ENCODE measurements at places on chromosomes 2 and 18. TPM values are rescaled to one million over a fixed set of nuclear protein-coding genes. Genes with fewer than 3 reads are reported as not detected.
A peak's percentile ranks its signal among the peaks of the same experiment; 100 is the strongest.

- no peak for DNase-seq
These were observed 10.2 kb downstream of the ALPG start for GRCh38 chr2:232416521-232417470.

GRCh38 chr2:21376864-21377263 lies 253.1 kb downstream of the TDRD15 start:
- DNase-seq = no peak

DNA sequence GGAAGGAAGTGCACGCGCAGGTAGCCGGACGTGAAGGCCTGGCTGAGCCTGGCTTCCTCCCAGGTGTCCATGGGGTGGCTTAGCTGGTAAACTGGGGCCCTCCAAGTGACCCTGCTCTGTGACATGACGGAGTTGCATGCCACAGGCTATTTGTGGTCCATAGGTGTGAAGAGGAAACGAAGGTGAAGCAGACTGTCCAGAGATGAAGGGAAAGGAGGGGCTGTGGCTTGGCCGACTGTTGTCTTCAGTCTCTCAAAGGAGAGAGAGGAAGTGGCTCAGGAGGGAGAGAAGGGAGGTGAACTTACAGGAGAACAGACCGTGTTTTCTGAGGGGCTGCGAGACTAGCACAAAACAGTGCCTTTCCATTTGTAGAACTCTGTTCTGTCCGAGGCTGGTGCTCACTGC lies 19.3 kb downstream of the INPP5D start:
- peak; percentile 70 for DNase-seq

DNA sequence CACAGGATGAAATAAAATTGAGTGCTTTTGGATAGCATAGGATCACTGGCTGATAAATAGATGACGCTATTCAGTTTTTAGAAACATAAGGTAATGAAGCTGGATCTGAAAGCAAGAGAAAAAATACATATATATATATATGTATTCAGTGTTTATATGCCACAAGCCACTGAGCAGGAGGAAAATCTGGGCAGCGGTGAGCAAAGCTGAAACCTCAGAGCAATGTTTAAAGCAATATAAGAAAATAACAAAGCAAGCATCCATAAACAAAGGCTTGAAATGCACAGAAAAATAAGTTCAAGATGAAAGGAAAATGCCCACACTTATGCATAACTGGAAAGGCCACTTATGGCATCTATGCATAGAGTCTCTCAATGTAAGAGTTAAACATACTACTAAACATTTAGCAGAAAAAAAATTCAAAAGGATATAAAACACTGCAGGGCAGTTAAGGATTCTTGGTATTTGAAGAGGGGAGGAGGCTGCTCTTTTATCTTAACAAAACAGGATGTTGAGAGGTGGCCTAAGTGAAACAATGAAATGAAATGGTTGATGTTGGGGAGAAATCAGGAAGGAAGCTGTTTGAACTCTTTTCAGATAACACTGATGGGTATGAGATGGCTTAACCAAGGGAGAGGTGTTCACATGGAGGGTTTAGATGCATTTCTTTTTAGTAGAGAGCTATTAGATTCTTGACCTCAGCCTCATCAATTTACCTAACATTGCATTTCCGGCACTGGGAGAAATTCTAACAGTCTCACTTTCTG lies 129.1 kb downstream of the ARHGAP15 start:
- DNase-seq = peak; percentile 61

GRCh38 chr2:183825710-183826109 lies 701.5 kb downstream of the NUP35 start:
- no peak for DNase-seq

- DNase-seq = no peak
These were observed 47.8 kb downstream of the SH3YL1 start for GRCh38 chr2:216068-216467.

DNA sequence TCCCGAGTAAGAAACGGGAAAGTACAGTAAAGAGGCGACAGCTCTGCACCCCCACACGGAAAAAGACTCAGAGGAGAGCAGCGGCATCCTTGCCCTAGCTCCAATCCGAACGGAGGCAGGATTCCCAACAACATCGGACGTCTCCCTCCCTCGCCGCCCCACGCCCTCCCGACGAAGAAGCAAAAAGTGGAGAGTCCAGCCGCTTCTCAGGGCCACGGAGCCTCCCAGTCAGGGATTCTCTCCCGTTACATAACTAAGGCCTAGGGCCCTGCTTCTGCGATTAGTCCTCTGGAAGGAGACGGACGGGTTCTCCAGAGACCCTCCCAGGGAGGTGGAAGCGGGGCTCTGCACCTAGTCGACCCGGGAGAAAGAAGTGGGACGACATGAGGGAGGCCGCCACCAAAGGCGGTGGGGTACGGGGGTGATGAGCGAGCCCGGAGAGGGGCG lies 587 bp downstream of the SUMO1 start:
- peak; percentile 33 for DNase-seq

DNA sequence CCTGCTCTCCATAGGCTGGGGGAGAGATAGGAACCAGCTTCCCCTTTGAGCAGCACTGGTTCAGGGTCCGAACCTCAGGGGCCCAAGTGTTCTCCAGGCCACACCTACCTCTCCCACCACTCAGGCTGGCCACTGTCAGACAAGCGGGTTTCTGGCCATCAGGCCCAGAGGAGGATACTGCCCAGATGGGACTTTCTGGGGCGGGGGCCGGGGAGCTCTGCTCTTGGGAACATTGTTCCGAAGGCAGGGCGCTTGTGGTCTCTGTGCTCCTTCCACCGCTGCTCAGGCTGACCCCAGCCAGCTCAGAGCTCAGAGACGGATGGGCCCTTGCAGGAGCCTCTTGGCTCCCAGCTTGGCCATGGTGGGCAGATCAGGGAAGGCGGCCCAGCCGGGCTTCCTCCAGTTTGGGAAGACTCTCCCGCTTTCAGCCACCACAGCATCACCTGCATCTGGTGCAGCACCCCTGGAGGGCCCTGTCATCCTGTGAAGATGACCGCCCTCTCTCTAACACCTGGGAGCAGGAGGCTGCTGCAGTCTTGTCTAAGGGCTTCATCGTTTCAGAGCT lies 5.2 kb upstream of the TRAF3IP1 start:
- DNase-seq = no peak

DNA sequence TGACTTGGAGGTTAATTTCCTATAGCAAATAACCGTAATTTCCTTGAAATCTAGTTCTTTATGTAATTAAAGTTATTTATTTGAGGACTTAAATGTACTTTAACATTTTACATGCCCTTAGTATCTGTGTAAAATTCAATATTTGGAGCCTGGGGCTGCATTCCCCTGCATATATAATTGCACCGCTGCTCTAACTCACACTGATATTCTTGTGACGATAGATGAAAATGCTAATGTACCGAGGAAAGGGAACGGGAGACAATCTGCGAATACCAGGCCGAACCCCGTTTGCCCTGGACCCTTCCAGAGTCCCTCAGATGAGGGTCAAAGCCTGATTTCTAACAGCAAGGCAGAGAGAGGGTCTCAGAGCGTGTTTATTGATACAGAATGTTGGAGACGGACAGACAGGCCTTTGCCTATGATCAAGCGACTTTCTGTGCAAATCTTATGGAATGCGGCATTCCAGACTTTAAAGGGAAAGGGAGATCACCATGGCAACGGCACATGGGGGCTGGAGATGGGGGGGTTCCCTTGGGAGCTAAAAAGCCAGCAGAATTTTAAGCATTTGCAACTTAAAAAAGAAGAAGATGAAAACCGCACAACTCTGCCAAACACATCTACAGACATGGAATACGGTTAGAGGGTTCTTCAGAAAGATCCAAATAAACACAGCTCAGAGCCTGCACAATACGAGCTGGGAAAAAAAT lies 57.6 kb upstream of the TWIST2 start:
- no peak for DNase-seq

GRCh38 chr2:227876300-227876801 lies 4.9 kb downstream of the DAW1 start:
- DNase-seq = no peak

DNA sequence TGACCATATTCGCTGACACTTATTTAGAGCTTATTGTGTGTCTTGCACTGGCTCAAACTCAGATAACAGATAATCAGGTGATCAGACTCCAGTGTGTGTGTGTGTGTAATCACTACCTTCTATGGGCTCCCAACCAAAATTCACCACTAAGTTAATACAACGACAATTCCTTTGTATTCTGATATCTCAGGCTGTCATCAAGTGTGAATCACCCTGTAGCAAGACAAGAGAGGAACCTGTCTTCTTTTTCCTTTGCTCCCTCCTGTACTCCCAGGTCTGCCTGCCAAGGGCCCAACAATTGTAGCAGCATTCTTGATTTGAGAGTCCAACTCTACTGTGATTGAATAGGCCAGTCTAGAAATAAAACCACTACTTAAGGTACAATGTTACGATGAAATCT lies 25.8 kb downstream of the ITGB6 start:
- no peak for DNase-seq

- DNase-seq = no peak
These were observed 499.0 kb downstream of the CPS1 start for GRCh38 chr2:211055438-211055837.

DNA sequence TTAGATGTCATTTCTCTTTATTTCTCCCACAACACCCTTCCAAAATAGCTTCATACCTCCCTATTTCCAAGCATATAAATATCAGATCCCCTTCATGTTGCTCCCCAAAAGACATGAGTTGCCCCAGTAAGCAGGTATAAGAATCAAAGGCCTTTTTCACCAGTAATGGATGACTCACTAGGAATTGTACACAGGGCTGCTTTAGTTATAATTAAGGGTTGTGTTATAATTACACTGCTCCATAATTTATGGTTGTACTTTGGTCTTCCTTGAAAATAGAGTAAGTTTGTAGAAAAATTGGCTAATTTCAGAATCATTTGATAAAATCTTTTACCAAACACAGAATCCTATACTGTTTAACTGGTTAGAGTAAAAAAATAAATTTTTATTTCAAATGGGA lies 8.8 kb upstream of the AQP4 start:
- no peak for DNase-seq

- DNase-seq = no peak
These were observed 46.1 kb downstream of the SIGLEC15 start for GRCh38 chr18:45871431-45872084.

DNA sequence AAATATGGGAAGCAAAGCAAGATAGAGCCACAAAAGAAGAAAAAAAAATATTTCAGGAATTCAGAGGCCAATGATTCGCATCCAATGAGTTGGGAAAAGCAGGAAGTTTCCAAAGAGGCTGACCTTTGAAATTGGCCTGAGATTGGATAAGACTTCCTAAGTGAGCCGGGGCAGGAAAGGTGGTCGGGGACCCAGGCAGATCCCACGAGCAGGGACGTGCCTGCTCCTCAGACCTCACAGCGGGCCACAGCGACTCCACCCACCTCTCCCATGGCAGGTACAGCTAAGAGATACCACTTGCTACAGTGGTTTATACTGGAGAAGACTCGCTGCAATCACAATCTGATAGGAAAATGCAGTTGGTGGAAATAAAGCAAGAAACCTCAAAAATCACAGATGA lies 102.8 kb upstream of the SALL3 start:
- DNase-seq = no peak

GRCh38 chr2:52882974-52883373 lies 884.6 kb upstream of the CHAC2 start:
- no peak for DNase-seq

- no peak for DNase-seq
These were observed 40.0 kb downstream of the MARCO start for GRCh38 chr2:118982039-118982438.

- DNase-seq = no peak
These were observed 1.7 kb downstream of the AMER3 start for GRCh38 chr2:130756874-130757668.

- DNase-seq = no peak
These were observed 38.4 kb downstream of the EIF4E2 start for GRCh38 chr2:232588680-232589585.

DNA sequence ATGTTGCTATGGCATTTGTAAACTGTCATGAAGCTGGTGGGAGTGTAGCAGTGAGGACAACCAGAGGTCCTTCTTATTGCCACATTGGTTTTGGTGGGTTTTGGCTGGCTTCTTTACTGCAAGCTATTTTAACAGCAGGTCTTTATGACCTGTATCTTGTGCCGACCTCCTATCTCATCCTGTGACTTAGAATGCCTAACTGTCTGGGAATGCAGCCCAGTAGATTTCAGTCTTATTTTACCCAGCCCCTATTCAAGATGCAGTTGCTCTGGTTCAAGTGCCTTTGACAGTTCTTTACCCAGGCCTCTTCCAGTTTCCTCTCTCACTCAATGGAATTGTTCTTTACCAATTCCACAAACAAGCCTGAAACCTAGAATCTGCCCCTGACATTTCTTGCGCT lies 145.1 kb downstream of the KCNE4 start:
- no peak for DNase-seq

DNA sequence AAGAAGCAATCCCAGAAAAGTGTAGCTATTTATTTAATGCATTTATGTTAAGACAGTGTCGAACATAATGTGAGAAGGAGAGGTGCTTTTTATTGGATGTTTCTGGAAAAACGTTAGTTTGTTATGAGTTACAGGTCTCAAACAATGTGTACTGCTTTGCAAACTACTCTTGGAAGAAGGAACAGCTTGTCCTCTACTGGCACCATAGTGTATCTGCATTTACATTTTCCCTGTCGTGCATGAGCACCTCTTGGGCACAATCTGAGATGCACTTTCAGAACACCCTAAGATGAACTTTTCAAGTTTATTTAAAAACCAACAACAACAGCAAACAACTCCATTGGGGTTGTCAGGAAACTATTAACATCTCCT lies 22.8 kb downstream of the CCNYL1 start:
- no peak for DNase-seq

GRCh38 chr2:7758073-7758759 lies 841.0 kb downstream of the RNF144A start:
- no peak for DNase-seq

- no peak for DNase-seq
These were observed 10.3 kb downstream of the SDC1 start for GRCh38 chr2:20214566-20215182.

DNA sequence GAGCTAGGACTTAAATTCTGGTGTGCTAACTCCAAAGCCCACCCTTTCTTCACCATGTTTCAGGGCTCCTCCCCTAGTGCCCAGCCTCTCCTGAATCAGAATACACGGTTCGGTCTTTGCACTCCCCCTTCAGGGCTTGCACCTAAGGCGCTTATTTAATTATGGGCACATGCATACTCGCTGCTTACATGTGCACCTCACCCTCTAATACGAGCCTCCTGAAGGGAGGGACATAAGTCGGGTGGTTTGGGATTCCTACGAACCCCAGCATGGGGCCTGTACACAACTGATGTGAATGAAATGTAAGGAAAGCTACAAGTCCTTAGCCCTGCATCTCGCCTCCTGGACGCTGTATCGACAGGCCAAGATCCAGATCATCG lies 435 bp downstream of the IFT172 start:
- peak; percentile 33 for DNase-seq

GRCh38 chr2:226794751-226795171 lies 4.9 kb downstream of the IRS1 start:
- no peak for DNase-seq

- no peak for DNase-seq
These were observed 266.6 kb downstream of the CYP26B1 start for GRCh38 chr2:71880846-71881610.

Gene CNTNAP5
- total RNA-seq = not detected

Gene PROM2
- 0.34 TPM for total RNA-seq

Gene RIT2
- total RNA-seq = not detected

Gene SLC20A1
- 115 TPM for total RNA-seq

Gene CYS1
- 1.1 TPM for total RNA-seq

Gene SH3BP4
- not detected for total RNA-seq

Gene VSNL1
- total RNA-seq = not detected

Gene MSH2
- total RNA-seq = 52.5 TPM

Gene RAB6C
- total RNA-seq = not detected

Gene TRIM43
- total RNA-seq = not detected

Gene CPO
- not detected for total RNA-seq

Gene COL4A4
- not detected for total RNA-seq

Gene PLGLB1
- 3.7 TPM for total RNA-seq

Gene POTEC
- not detected for total RNA-seq

Measured in activated CD8-positive, alpha-beta T cell treated with anti-CD3 and anti-CD28 coated beads, Interleukin-2, amount 10 ng/mL, durations not matched to agents 7 days and 5 days (primary cell).